ENCODE measurements at places on chromosomes 16 and 17. TPM values are rescaled to one million over a fixed set of nuclear protein-coding genes. Genes with fewer than 3 reads are reported as not detected.
A peak's percentile ranks its signal among the peaks of the same experiment; 100 is the strongest.

CTRB1 gene
- total RNA-seq: 3.1 TPM

VASN gene
- 34.6 TPM for total RNA-seq

DNA sequence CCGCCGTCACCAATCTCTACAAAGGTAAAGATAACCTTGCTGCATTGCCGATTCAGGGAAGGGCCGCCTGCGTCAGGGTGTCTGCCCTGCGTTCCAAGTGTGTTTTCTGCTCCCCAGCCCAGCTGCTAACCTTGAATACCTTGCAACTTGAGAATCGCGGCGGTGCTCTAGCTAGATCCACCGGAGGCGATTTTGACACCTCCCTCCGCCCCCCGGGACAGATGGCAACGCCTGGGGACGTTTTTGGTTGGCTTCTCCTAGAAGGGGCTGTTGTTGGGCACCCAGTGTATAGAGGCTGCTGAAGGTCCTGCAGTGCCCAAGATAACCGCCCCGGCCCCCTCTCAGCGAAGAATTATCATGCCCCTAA, 1.5 kb downstream of the HAPSTR1 start:
- peak overlapping the region; percentile 98 for H3K4me3 ChIP-seq
- H3K27ac ChIP-seq: peak overlapping the region; percentile 97
- H3K27me3 ChIP-seq: no peaks in the 10 kb centered on the region
- DNase-seq: peak; percentile 26

DNA sequence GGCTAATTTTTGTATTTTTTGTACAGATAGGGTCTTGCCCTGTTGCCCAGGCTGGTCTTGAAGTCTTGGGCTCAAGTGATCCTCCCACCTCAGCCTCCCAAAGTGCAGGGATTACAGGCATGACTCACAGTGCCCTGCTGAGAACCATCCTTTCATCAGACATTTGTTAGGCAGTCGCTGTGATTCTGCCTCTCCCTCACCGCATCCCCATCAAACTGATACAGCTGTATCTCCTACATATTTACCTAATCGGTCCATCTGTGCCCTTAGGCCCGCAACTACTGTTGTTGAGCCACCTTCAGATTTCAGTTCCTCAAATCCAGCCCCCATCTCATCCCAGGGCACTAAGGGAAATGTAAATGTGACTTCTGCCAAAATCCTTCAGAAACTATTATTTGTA, 2.0 kb upstream of the SLC43A2 start:
- no peaks in the 10 kb centered on the region for H3K27me3 ChIP-seq
- no peak overlapping the region for H3K4me3 ChIP-seq
- no peak for DNase-seq
- no peaks in the 10 kb centered on the region for H3K36me3 ChIP-seq

DNA sequence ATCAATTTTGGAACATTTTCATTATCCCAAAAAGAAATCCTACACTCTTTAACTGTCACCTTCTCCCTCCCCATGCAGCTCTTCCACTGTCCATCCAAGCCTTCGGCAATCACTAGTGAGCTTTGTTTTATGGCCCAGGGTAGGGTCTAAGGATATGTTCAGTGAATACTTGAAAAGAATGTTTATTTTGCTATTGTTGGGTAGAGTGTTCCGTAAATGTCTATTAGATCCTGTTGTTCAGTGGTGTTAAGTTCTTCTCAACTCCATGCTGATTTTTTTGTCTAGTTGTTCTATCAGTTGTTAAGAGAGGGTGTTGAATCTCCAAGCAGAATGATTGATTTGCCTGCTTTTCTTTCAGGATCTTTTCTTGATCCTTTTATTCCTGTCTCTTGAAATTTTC, 29.9 kb downstream of the SPECC1 start:
- no peak for DNase-seq
- no peak overlapping the region for H3K4me3 ChIP-seq
- H3K36me3 ChIP-seq: no peaks in the 10 kb centered on the region
- no peaks in the 10 kb centered on the region for H3K27me3 ChIP-seq
- no peak overlapping the region for H3K27ac ChIP-seq

GRCh38 chr17:4492721-4493561, 5.7 kb upstream of the SPNS2 start:
- H3K4me3 ChIP-seq: no peak overlapping the region
- DNase-seq: peak; percentile 56
- H3K27ac ChIP-seq: no peak overlapping the region
- H3K27me3 ChIP-seq: no peaks in the 10 kb centered on the region
- no peaks in the 10 kb centered on the region for H3K4me1 ChIP-seq
- H3K36me3 ChIP-seq: no peaks in the 10 kb centered on the region
